ENCODE measurements at places on chromosomes 12 and 14.

GRCh38 chr12:121003650-121004049 is 12.6 kb downstream of the C12orf43 start:
- no peak for DNase-seq

GRCh38 chr12:70853326-70853725 is 67.2 kb downstream of the PTPRR start:
- DNase-seq: no peak

DNA sequence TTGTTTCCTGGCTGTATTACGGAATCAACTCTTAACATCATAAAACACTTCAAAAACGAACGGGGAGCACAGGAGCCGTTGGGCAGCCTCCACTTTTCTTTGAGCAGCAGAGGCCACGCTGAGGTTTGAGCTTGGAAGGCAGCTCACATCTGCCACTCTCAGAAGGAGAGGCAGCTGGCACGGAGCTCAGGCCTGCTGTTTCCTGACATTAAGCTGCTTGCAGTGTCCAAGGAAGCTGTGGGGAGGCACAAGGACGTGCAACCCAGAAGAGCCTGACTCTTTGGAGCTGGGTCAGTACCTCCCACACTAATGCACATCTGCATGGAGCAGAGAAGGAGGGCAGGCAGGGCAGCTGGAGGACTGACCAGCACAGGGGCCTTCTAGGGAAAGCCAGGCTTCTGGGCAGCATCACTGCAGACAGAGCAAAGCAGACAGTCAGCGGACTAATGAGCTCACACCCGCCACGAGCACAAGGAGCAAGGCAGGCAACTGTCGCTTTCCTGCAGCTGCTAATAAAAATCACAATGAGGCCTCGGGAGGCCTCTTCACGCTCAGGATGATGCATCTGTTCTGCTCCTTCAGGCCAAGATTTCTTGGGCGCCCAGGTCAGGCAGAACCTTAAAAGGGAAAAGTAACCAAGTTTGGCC is 211.1 kb downstream of the GLT1D1 start:
- no peak for DNase-seq

GRCh38 chr12:54140588-54141388 is 48.0 kb downstream of the SMUG1 start:
- peak; percentile 4 for DNase-seq

DNA sequence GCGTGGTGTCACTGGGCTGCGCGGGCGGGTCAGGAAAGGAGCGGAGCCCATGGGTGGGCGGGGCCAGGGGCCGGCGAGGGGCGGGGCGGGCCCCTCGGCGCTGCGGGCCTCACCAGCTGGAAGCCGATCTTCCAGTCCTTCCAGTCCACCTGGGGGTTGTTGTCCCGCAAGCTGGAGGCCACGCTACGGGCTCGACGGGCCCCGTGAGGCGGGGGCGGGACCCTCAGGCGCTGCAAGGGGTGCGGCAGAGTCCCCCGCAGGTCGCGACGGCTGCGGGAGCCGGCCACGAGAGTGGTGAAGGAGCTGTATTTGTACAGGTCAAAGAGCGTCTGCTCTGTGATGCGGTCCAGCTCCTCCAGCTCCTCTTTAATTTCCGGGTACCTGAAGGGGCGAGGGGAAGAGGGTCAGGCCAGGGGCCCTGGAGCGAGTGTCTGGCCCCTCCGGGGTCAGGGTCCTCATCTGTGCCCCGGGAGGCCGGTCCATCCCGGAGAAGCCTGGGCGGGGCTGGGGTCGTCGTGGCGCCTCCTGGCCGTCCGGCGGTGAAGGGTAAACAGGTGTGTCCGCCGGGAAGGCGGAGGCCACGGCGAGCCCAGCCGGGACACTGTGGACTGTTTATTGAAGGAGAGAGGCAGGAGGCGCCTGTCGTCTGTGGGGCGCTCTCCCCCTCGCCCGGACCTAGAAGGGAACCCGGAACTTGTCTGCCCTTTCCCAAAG is 11.9 kb downstream of the SCNN1A start:
- no peak for DNase-seq

GRCh38 chr14:104635717-104636116 is 31.1 kb upstream of the TMEM179 start:
- no peak for DNase-seq

DNA sequence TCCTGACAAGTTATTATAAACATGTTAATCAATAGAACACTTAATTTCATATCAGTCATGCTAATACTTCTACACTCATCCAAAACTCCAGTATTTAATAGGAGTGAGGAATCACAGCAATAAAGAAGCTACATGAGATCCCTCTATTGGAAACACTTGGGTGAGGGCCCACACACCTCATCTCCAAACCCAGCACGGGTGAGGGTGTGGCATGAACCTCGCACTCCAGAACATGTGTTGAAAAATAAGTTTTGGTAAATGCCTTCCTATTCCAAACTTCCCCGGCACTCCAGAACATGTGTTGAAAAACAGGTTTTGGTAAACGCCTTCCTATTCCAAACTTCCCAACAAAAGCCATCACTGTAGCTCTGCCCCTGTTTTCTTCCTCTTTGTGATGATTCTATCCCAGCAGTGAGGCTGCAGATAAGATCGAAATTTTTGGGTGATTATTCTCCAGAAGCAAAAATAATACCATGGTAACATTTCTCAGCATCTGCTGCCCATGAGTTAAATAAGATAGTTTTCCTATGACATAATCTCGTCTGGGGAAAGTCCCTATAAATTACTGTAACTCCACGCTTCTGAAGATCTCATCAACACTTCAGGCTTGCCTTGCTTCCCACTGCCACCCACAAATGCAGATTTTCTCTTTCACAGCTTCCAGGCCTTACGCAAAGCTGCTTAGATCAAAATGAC is 24.4 kb upstream of the PTPRB start:
- no peak for DNase-seq

DNA sequence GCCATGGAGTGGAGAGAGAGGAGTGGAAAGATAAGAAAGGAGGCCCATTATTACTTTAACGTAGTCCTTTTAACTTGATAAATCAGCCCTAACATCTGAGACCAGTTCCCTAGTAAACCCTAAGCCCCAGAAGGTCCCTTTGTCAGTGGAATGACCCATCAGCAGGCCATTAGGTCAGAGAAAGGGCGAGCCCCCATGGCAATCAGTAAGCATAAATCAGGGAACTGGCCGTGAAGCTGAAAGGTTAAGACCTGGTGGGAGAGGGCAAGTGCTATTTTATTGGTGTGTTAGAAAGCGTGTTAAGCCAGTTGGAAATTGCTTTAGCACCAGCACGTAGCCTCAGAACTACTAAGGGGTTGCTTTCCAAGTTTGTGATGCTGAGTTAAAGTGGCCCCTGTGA is 708.0 kb downstream of the BCL11B start:
- no peak for DNase-seq

DNA sequence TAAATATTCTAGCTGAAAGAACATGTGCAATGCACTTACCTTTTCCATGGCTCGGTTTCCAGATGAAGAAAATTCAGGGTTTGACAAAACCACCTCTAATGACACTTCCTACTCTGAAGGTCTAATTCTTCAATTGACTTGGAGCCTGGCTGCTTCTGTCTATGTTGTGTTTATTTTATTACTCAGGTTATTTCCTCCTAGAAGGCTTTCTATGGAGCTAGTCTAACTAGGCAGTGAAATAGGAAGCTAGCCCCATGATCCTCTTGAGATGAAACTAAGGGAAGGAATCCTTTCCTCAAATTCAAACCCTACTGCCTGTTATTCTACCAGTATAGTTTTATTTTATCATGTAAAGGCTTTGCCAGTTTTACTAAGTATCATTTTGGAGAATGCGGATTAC is 20.9 kb upstream of the IFNG-AS1 start:
- DNase-seq: no peak

DNA sequence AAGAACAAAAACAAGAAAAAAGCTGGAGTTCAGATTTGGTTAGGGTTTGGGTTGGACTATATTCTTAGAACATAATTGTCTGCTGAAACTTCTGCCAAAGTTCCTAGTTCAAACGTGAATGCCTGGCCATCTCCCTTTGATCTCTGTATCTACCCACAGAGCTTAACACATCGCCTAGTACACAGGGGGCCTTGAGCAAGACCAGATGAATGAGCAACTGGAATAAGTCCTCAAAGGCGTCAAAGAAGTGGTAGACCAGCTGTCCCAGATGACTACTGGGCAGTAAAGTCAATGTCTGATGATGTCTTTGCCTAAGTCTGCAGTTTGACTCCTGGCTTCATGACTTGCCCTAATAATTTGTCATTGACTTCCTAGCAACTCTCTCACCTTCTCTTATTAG is 13.9 kb upstream of the STAB2 start:
- DNase-seq: no peak

DNA sequence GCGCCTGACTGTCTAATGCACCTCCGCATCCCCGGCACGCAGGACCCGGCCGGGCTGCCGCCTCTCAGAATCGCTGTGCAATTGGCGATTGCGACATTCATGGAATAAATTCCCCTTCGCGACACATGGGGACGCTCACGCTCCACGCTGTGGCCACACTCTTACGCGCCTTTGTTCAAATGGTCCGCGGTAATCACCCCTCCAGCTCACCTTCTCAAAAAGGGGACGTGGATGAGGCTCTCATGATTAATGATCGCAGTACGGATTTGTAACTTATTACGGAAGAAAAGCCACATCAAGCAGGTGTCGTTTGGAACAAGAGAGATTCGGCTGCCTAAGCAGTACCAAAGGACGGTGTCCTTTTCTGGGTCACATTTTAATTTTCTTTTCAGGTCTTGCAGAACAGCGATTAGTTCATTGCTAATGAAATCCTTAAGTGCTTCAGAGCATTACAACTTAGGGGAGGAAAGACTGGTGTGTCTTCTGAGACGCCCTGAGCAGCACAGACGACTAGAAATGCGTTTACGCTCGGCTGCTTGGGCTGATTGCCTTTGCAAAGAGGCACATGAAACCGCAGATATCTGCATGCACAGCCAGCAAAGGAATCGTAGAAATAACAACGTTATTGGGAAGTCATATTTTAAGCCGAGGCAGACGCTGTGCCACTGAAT is 37.3 kb upstream of the ADGRD1 start:
- peak; percentile 65 for DNase-seq

DNA sequence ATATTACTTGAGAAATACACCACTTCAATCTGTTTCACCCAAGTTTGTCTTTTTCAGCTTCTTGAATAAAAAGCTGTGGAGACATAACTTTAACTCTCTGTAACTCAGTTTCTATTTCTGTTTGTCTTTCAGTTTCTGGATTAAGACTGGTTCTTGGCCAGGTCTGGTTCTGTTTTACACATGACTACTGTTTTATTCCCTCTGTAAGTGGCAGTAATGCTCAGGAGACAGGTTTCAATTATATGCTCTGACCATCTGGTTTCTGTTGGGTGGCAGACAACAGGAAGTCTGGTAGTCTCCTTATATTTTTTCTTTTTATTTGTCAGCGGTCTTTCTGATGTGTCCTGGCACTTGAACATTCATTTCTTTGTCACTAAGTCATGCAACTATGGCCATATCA is 102.9 kb downstream of the RPS29 start:
- DNase-seq: no peak

GRCh38 chr12:58533652-58534051 is 386.7 kb downstream of the LRIG3 start:
- DNase-seq: no peak

GRCh38 chr14:105055334-105055733 is 9.9 kb downstream of the GPR132 start:
- no peak for DNase-seq

GRCh38 chr12:116480210-116480810 is 78.9 kb upstream of the MAP1LC3B2 start:
- DNase-seq: no peak

DNA sequence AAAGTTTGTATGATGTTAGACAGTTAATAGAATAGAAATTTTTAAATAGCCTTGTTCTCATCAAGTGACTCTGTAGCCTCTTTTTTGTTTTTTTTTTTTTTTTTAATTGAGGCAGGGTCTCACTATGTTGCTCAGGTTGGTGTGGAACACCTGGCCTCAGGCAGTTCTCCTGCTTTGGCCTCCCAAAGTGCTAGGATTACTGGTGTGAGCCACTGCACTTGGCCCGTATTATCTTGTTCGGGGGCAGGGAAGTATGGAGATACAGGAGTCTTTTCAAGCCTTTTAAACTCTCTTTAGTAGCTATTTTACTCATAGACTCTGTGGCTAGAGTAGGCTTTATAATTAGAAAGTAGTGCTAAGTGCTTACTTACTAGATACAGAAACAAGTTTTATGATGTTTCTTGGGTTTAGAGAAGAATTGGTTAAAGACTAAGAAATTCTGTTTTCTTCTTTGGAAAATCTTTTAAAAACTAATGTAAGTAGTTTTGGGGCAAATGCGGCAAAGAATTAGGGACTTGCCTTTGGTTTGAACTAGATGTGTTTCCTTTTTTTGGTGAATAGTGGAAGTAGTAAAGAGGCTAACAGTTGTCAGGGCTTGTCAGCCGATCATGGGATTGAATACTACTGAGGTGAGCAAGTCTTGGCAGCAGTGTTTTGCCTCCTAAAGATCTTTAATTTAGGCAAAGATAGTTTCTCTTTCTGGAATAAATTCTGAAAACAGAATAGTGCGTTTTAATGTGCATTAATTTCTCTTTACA is 31.3 kb downstream of the FBXO34 start:
- DNase-seq: no peak

DNA sequence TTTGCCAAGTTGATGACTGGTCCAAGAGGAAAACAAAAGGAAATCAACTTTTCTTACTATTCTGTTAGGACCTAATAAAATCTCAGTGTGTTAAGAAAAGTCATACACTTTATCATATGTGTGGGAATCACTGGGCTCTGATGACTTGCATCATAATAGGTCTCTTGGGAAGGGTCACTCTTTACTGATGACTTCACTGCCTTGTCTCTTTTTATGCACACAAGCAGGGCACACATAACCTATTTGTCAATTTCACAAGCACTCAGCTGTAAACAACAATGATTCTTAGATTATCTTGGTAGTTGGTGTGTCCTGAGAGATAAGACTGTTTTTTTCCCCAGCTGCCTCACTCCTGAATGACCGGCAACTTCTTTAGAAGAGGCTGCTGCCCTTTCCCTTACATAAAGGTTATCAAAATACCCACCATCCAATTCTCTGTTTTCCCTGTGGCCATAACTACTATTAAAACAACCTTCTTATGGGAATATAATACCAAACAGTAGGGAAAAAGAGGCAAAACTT is 50.9 kb upstream of the INSM2 start:
- no peak for DNase-seq

GRCh38 chr12:8687846-8688601 is 9.8 kb upstream of the RIMKLB start:
- DNase-seq: no peak

- DNase-seq: no peak
These were observed 24.4 kb upstream of the E2F7 start for GRCh38 chr12:77089686-77090220.

- no peak for DNase-seq
These were observed 11.0 kb upstream of the PLEKHG3 start for GRCh38 chr14:64692986-64693809.

DNA sequence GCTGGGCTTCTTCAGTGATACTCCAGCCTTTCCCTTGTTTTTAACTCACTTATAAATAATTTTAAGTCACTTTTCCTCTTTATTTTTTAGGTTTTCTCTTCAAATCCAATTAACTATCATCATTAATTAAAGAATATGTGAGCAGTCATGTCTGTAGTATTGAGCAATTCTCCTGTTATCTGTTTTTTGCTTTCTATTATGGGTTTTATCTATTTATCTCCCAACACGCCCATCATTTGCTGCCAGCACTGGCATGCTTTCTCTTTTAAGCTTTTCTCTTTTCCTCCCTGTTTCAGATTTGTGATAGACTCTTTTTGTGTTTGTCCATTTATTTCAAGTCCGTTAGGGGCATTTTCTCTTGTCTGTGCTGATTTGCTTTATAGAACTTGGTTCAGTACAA is 72.3 kb downstream of the CRADD start:
- no peak for DNase-seq
